ENCODE measurements at places on chromosomes 12 and 14. TPM values are rescaled to one million over a fixed set of nuclear protein-coding genes. Genes with fewer than 3 reads are reported as not detected.

Gene PABPN1
- 431 TPM for polyA plus RNA-seq

Gene KCNJ8
- polyA plus RNA-seq, result 0.34 TPM

Gene PSMA3
- 198 TPM for polyA plus RNA-seq

Gene HPD
- not detected for polyA plus RNA-seq

Gene BICD1
- 41.1 TPM for polyA plus RNA-seq

Gene BEGAIN
- polyA plus RNA-seq, result 28.2 TPM

Gene CLEC4C
- polyA plus RNA-seq, result not detected

Gene IAPP
- polyA plus RNA-seq, result not detected

Gene GSC
- not detected for polyA plus RNA-seq

Gene EGLN3
- not detected for polyA plus RNA-seq

Gene ESPL1
- 0.33 TPM for polyA plus RNA-seq

Gene WBP11
- 11.2 TPM for polyA plus RNA-seq

Gene CLEC12A
- polyA plus RNA-seq, result not detected

Gene RHOJ
- polyA plus RNA-seq, result 0.10 TPM

Gene CCDC175
- not detected for polyA plus RNA-seq

Gene YAF2
- polyA plus RNA-seq, result 31.1 TPM

All from neural cell (in vitro differentiated cells).